Kasumi-1 (cell line): ENCODE measurements at places on chromosomes 12 and 14.

- DNase-seq = no peak
Observed at GRCh38 chr14:96979611-96980074, 182.5 kb downstream of the VRK1 start.

- DNase-seq = peak; percentile 13
Observed at GRCh38 chr14:70013271-70013873, 134.2 kb downstream of the SMOC1 start.

DNA sequence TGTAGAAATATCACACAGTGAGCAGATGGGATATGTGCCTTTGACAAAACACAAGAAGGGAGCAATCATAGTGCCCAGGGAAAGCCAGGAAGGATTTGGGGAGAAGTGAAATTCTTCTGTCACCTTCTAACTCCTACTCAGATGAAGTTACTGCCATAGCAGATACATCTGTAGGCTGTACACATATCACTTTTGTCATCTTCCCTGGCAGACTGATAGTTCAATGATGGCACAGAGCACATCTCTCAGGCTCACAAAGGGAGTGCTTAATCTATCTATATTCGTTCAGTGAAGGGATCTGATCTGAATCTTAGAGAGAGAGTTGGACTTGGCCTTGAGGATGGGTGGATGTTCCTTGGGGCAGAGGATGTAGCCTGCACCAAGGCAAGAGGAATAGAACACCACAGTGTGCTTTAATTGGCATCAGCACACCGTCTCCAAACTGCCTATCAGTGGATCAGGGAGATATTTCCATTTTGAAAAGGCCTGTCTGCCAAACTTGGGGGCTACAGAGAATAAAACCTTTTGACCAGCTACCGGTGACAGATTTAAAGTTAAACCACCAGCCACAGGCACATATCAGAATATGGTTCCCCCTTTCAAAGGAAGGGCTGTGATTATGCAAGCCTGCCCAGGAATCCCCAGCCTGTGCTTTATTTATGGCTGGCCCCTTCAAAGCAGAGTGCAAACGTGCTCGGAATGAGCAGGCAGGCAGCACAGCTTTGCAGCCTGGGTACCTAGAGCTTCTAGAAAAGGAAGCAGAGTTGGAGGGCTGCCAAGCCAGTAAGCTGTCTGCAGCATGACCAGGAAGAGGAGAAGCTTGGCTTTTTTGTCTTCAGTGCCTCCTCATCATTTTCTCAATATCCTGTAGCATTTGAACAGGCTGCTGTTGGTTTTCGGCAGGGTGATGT, 165.5 kb upstream of the DYRK2 start:
- peak; percentile 97 for DNase-seq

DNA sequence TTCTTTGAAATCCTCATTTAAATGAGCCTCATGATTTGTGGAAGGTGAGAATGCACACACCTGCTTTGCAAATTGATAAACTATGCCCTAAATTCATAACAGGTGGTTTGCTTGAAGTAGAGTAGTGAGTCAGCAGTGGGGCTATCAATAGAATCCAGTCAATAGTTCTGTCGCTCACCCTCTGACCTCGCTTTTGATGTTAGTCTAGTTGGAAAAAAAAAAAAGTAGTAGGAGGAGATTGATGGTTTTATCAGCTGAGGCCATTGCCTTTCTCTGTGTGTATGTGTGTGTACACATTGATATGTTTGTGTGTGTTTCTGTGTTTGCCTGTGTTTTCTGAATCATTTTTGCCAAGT, 267.3 kb downstream of the SNAPC1 start:
- no peak for DNase-seq

DNA sequence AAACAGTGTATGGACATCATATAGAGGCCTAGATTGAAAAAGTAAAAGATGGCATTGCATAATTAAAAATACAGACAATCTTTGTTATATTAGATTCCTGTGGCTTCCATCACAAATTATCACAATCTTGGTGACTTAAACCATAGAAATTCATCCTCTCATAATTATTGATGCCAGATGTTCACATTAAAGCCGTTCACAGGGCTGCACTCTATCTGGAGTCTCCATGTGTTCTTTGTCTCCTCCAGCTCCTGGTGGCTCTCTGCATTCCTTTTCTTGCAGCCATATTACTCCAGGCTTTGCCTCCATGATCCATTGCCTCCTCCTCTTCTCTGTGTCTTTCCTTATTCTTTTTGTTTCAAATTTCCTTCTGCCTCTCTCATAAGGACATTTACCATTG, 875.7 kb upstream of the USP15 start:
- no peak for DNase-seq

DNA sequence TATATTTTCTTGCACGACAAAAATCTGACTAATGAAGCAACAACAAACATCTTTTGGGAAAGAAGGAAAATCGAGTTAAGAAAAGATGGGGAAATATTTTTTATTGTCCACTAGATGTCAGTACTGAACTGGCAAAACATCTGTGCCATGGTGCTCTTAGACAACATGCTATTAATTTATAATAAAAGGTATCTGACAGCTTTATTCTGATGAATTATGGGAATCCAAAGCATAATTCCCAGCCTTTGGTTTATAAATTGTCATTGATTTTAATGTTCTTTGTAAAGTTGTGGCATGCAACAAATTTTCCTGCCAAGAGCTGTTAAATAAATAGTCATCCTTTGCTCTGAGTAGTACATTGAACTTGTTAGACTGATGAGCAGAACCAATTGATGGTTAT, 231.2 kb downstream of the ETNK1 start:
- peak; percentile 46 for DNase-seq

- peak; percentile 31 for DNase-seq
Observed at GRCh38 chr12:47799357-47799955, 20.2 kb downstream of the HDAC7 start.

DNA sequence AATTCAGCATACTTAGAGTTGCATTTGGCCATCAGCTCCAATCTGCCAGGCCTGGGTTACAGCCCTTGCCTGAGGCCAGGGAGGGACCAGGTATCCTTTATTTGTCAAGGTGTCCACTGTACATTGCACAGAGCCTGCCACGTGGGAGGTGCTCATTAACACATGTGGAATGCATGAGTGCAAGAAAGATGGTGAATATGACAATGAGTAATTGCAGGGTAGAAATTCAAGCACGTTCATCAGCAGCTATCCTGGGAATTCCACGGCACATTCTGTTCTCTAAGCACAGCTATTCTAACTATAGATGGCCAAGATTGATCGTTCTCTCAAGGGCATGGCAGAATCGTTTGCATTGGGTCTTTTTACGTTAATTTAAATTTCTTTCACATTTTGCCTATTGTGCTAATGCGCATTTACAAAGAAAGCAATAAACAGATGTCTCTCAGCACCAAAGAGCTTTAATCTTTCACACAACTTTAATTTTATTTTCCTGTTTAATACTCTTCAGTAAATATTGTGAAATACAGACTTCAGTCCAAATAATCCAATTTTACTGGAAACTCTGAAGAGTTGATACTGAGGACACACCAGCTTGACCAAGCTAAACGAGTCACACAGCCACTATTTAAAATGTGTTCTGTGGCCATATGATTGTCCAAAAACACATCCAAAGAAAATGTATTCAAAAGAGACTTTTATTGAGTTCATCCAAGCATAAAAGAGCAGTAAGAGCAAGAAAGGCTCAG, 1025.7 kb upstream of the TMEM132C start:
- no peak for DNase-seq

GRCh38 chr12:45216983-45217485, 1.1 kb downstream of the ANO6 start:
- no peak for DNase-seq

GRCh38 chr12:29940811-29941210, 157.1 kb upstream of the TMTC1 start:
- DNase-seq = no peak

GRCh38 chr14:72924337-72924736, 1.9 kb upstream of the DCAF4 start:
- no peak for DNase-seq

DNA sequence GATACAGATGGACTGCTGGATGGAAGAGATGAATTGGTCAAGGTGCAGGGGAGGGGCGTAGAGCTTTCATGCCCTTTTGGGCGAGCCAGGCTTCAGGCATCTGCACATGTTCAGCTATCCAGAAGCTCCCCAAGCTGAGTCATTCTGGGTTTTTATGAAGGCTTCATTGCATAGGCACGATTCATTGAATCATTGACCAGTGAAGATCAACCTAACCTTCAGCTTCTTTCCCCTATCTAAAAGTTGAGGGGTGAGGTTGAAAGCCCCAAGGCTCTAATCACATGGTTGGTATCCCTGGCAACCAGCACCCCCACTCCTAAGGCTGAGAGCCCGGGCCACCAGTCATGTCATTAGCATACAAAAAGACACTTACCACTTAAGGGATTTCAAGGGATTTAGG, 36.3 kb downstream of the RPS29 start:
- no peak for DNase-seq

GRCh38 chr14:68495101-68496039, 297.5 kb downstream of the ZFP36L1 start:
- DNase-seq = no peak

DNA sequence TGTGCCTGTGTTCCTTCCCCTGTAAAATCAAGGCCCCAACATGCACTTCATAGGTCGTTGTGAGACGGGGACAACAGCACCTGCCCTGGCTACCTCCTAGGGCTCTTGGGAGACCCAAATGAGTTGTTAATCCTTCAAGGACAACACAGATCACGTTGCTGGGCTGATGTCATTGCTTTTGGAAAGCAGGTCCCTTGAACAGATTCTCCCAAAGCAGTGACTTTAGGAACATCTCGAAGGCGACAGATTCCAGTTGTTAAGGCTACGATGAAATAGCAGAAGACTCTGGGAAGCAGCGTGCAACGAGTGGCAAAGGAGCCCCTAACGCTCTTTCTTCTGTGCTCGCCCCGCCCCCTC, 26.2 kb upstream of the MAP1LC3B2 start:
- peak; percentile 72 for DNase-seq

DNA sequence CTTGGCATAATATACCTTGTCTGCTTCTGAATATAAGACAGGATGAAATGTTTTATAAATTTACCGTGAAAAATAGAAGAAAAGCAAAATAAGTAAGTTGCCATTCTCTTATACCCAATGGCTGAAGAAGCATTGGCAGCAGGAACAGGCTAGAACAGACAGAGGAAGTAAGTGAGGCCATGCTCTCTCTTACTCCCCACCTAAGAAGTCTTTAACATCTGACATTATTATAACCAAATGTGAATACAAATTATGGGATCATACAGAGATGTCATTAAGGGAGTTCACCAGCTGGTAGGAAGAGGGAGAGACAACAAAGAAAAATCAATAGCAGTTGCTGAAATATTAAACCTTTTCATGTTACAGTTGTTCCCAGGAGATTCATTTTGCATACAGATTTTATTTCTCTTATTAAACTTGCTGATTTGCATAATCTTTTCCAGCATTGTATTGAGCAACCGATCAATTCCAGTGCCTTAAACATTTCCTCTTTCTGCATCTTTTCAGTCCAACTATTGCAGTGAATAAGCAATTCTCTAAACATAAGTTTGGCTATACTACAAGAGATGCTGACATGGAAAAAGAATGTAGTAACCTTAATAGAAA, 270.6 kb downstream of the SLC6A15 start:
- no peak for DNase-seq

- DNase-seq = no peak
Observed at GRCh38 chr12:125089083-125089482, 23.8 kb downstream of the AACS start.

DNA sequence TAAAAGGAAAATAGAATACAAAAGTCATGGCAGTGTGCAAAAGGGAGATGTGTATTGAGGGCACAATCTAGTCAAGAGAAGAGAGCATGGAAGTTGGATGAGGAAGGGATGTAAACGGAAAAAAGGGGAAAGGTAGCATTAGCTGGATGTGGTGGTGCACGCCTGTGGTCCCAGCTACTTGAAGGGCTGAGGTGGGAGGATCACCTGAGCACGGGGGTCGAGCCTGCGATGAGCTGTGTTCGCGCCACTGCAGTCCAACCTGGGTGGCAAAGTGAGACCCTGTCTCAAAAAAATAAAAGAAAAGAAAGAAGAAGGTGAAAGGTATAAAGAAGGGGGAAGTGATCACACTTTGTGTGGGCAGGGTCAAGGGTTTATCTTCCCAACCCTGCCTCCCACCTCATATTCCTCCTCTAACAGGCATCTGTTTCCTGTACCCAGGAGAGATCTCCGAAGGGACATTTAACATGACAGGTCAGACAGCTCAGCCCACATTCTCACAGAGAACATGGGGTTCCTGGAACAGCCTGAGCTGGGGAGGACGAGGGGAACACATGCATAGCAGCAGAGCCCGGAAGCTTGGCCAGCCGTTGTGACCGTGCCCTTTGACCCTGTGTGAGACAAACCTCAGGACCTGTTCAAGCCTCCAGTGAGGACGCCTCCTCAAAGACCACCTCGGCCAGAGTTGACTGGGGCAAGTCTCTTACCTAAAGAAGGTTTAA, 8.9 kb downstream of the RNASE11 start:
- DNase-seq = no peak

DNA sequence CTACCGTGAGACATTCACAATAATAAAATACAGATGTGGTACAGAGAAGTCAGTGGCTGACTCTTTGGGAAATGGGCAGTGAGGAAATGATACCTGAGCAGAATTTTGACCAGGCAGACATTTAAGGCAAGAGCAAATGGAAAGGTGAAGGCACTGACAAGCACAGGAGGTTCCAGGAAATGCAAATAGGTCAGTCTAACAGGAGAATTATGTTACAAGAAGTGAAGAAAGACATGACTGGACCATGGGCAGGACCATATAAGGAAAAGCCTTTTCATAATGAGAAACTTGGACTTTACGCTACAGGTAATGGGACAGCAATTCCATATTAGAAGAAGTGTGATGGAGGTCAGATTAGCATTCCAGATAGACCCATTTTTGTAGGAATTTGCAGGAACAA, 338.9 kb downstream of the PDZRN4 start:
- no peak for DNase-seq

GRCh38 chr12:116855744-116856470, 25.3 kb downstream of the HRK start:
- no peak for DNase-seq

- DNase-seq = no peak
Observed at GRCh38 chr14:73227812-73228781, 9.2 kb upstream of the PAPLN start.

- no peak for DNase-seq
Observed at GRCh38 chr14:69315301-69315700, 55.3 kb downstream of the GALNT16 start.

DNA sequence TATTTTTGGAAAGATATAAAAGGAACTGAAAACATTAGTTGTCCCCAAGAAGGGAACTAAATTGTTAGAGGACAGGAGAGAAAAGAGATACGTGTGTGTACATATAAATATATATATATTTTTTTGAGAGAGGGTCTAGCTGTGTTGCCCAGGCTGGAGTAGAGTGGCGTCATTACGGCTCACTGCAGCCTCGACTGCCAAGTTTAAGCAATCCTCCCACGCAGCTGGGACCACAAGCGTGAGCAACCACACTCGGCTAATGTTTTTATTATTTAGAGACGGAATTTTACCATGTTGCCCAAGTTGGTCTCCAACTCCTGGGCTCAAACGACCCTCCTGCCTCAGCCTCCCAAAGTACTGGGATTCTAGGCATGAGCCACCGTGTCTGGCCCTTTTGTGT, 16.2 kb upstream of the NOP2 start:
- DNase-seq = no peak
